AG04450 (cell line): ENCODE measurements at places on chromosomes 5 and 9.

GRCh38 chr5:154758493-154758892 lies 3.3 kb downstream of the LARP1 start:
- no peak for DNase-seq

- no peak for DNase-seq
Observed at GRCh38 chr5:76851728-76852369, 2.0 kb downstream of the S100Z start.

- no peak for DNase-seq
Observed at GRCh38 chr9:77575785-77576184, 72.3 kb downstream of the GNA14 start.

DNA sequence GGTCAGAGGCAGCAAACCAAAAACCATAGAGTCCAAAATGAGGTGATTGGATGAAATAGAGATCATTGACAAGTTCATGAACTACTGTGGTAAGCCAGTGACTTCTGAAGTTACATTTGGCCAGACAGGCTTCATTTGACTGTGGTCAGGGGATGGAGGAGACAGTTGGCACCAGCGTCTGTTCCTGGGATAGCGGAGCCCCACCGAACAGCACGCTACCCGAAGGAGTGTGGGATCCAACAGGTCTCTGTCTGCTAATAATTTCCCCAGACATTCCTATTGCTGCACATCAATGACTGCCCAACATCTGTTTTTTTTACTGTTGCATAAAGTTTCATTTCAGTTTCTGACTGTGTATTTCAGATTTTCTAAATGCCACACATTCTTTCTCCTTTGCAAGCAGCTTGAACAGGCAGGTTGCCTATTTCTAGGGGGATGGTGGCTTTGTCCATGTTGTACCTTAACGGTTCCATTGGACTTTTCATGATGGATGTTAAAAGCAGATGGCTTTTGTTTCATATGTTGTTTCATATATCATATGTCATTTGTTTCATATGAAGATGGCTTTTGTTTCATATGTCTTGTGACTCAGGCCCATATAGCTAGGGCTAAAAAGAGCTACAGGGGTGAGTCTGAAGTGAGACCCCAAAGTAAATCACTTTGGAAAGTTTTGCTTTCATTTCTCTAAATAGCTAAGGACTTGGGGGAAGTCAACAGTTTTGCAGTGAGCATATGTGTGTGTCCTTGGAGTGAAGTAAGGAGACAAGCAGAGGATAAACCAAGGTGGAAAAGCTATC lies 180.8 kb downstream of the GOLPH3 start:
- no peak for DNase-seq

DNA sequence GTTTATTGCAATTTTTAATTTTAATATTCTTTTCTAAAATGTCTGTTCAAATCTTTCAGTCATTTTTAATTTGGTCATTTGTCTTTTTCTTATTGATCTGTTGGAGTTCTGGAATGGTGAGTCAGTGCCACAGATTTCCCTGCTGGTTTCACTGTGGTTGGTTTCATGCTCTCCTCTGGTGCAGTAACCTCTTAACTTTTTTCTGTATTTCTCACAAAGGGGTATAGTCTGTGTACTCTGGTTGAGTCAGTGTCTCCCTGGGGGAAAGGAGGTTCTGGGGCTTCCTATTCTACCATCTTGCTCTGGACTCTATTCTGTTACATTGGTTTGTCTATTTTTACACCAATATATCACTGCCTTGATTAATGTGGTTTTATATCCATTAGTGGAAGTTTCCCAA lies 178.8 kb downstream of the CSNK1G3 start:
- no peak for DNase-seq

DNA sequence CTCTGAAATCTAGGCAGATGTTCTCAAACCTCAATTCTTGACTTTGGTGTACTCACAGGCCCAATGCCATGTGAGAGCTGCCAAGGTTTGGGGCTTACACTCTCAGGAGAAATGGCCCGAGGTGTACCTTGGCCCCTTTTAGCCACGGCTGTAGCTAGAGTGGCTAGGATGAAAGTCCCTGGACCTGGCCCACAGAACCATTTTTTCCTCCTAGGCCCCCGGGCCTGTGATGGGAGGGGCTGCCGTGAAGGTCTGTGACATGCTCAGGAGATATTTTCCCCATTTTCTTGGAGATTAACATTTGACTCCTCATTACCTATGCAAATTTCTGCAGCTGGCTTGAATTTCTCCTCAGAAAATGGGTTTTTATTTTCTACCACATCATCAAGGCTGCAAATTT lies 1296.5 kb downstream of the MAT2B start:
- no peak for DNase-seq

DNA sequence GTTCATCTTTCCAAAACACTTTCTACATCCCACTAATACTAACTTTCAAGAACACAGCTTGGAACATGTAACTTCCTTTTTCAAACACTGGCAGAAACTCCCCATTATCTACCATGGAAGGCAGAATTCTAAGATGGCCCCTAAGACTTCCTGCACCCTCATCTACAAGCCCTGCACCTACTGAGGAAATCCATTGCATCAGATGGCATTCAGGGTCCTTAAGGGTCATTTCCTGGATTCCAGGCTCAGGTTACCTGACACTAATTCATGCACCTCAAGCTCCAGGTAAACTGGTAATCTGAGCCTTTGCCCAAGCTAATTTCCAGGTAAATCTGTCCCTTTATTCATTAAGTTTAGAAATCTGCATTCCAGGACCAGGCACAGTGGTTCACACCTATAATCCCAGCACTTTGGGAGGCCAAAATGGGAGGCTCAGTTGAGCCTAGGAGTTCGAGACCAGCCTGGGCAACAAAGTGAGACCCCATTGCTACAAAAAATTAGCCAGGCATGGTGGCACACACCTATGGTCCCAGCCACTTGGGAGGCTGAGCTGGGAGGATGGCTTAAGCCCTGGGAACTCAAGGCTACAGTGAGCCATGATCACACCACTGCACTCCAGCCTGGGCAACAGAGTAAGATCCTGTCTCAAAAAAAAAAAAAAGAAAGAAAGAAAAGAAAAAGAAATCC lies 91.6 kb downstream of the NFIB start:
- no peak for DNase-seq

GRCh38 chr9:136777359-136777758 lies 13.0 kb upstream of the LCN15 start:
- no peak for DNase-seq

GRCh38 chr5:73631500-73631899 lies 5.5 kb downstream of the ARHGEF28 start:
- no peak for DNase-seq

DNA sequence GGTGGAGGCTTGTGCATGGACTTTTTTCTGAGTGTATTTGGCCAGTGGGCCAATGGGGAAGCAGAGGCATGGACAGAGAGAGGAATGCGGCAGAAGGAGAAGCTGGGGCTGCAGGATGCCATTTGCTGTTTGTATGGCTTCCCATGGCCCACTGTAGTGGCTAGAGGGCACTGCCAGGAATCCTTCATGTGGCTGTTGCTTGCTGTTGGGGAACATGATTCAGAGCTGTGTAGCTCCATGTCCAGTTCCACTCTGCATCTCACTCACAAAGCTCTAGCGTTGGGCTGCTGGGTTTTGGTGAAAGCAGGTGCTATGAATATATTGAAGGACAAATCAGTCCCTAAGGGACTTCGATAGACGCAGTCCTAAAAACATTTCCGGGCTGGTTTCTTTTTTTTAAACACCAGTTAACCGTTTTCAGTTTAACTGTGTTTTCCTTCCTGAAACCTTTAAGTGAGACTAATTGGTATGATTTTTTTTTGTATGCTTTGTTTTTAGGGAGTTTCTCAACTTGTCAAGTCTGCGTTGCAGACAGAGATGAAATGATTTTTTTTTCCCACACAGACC lies 51.3 kb downstream of the SLC22A5 start:
- no peak for DNase-seq

DNA sequence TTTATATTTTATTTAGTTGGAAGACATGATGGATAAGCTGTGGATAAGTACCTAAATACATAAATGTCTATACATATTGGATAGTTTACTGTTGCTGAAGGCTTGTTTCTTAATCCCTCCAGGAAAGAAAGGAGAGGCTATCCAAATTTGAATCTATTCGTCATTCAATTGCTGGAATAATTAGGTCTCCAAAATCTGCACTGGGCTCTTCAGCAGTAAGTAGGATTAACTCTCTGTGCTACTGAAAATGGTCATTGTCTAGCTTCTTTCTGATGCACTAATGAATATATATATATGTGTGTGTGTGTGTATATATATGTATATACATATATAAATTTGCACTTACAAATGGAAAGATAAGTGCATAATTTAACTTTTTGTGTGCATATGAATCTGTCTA lies 198.3 kb downstream of the FER start:
- DNase-seq: no peak

DNA sequence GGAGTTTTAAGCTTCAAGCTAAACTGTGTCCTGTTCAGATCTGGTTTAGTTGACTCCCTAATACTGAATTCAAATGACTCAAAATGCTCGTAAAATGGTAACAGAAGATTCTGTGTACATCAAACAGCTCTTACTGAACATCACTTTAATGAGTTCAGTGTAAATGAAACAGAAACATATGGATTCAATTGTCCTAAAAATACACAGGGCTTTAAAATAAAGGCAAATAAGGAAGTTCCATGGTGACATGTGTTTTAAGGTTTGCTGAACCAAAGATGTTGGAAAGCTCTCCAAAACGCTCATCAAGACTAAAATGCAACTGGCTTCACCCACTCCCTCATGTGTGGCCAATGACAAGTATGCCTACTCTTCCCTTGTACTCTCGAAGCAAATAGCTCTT lies 340.0 kb upstream of the PIK3R1 start:
- no peak for DNase-seq

- no peak for DNase-seq
Observed at GRCh38 chr9:133855802-133856521, 117.8 kb upstream of the SARDH start.

DNA sequence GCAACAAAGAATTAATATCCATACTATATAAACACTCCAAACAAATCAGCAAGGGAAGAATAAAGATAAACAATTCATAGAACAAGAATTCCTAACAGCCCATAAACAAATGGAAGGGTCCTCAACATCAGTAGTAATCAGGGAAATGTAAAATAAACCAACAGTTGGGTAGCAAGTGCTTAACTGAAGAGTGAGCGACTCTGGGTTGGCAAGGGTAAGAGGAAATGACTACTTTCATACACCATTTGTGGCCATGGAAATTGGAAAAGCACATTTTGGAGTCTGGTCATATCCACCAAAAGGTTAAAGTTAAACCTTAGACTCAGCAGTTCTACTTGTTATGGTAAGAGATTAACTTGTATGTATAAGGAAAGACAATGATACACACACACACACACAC lies 17.4 kb upstream of the RORB start:
- no peak for DNase-seq

DNA sequence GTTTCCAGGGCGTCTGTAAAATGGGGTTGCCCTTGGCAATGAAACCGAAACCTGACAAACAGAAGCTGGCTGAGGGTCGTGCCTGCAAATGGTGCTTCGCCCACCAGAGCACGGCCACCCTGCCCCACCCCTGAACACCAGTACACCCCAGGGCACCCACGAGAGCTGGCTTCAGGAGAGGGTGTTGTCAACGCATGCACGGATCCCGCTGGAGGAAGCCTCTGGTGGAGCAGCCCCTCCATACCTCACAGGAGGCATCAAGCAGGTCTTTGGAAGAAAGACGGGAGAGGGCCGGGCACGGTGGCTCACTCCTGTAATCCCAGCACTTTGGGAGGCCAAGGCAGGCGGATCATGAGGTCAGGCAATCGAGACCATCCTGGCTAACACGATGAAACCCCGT lies 8.6 kb downstream of the SLC6A3 start:
- DNase-seq: no peak

GRCh38 chr5:171520300-171521174 lies 101.1 kb downstream of the FGF18 start:
- no peak for DNase-seq

GRCh38 chr5:64632251-64632650 lies 58.1 kb upstream of the SHISAL2B start:
- DNase-seq: peak; percentile 2

GRCh38 chr5:64900618-64901017 lies 131.9 kb downstream of the CWC27 start:
- DNase-seq: no peak

- no peak for DNase-seq
Observed at GRCh38 chr5:95283761-95284571, 928 bp downstream of the MCTP1 start.

GRCh38 chr5:142233083-142234032 lies 91.5 kb downstream of the SPRY4 start:
- no peak for DNase-seq

- no peak for DNase-seq
Observed at GRCh38 chr5:573206-573605, 38.9 kb upstream of the CEP72 start.

DNA sequence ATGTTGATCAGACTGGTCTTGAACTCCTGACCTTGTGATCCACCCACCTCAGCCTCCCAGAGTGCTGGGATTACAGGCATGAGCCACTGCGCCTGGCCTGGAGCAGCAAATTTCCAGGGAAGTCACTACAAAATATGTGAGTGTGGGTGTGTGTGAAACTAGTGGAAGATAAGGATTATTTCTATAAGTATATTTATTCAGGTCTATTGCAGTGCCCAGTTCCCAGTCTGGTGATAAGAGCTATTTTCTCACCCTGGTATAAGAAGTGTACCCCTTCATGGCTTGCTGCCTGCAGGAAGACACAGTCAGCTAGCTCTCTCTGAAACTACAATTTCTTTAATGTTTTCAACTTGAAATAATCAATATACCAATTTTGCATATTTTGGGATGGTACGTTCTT lies 37.1 kb downstream of the TARS1 start:
- DNase-seq: no peak

- no peak for DNase-seq
Observed at GRCh38 chr9:83047839-83048775, 14.8 kb downstream of the RASEF start.

GRCh38 chr5:41788941-41789368 lies 81.3 kb downstream of the OXCT1 start:
- no peak for DNase-seq

- DNase-seq: no peak
Observed at GRCh38 chr9:6611865-6612264, 33.7 kb downstream of the GLDC start.

DNA sequence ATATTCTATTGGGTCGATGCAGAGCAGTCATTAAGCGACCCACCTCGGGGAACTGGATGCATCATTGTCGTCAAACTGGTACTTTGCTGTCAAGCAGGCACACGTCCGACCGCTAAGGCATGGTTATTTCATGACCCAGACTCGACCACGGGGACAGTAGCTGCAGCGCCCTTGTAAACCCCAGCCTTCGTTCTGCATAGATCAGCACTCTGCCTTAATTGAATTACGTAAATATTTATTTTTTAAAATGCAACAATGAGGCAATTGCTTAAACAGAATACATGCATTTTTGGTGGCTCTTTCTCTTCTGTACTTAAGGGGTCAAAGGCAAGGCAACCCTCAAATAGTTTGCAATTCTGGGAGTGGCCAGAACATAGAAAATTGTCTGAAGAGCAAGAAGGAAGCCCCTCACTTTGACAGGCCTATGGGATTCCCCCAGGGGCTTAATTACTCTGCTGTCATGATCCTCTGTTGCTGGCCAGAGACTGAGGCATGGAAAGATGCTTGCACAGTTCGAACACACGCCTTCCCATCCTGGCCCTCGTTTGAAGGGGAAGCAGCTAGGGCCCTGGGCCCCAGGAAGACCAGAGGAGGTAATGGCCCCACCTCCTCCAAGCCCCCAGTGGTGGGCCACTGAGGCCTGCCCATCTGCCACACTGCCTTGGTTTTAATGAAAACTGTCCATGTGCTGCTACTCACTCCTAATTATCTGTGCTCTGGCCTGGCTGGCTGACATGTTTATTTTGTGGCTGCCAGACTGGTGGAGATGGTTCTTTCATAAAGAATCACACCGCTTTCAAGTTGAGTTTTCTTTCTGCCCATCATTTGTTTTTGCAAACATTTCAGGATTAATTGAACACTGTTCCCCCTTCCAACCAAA lies 169.7 kb upstream of the MAST4 start:
- no peak for DNase-seq
